ENCODE measurements at places on chromosomes 3 and 15.
A peak's percentile ranks its signal among the peaks of the same experiment; 100 is the strongest.

DNA sequence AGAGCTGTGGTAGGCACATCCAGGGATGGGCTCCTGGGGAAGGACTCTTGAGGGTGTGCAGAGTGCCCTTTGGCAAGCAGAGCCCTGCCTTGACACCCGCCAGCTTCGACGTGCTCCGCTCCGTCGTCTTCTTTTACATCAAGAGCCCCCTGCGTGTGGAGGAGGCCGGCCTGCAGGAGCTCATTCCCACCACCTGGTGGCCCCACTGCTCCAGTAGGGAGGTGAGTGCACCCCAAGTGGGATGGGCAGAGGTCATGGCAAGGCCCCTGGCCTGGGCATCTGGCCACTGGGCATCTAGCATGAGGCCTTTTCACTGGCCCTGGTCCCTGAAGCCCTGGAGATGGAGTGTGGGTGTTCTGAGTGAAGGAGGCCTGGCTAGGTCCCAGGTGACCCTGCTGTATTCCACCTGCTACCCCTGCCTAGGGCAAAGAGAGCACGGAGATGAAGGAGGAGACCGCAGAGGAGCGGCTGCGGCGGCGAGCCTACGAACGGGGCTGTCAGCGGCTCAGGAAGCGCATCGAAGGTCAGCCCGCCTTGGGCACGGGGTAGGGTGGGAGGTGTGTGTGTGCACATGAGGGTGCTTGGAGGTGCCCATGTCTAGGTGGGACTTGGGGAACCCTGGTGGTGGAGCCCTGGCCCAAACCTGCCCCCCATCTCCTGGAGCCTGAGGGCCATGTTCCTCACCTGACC is 12.2 kb downstream of the RNF123 start:
- no peak for DNase-seq

- no peak for DNase-seq
These were observed 281.6 kb downstream of the CNTN6 start for GRCh38 chr3:1374471-1374870.

- no peak for DNase-seq
These were observed 402.6 kb downstream of the NLGN1 start for GRCh38 chr3:173800154-173800553.

DNA sequence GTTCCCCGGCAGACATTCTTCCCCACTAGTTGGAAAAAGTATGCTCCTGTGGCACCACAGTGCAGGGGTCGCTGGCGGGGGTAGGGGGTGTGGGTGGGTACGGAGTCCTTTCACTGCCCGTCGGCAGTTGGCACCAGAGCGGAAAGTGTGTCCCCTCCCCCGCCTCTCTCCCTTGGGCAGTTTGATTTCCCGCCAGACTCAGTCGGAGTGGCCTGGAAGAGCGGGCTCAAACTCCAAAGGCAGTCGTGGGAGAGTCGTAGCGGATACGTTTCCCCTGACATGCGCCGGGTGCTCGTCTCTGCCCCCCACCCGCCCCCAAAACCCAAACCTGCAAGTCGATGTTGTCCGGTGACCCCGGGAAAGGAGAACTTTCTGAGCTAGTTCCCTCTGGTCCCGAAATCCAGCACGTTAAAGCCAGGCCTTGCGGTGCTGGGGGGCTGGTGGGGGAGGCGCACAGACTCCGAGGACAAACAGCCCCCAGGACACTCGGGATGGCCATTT is 4.4 kb upstream of the FOXB1 start:
- DNase-seq, result no peak

GRCh38 chr15:64235552-64235951 is 72.7 kb upstream of the PPIB start:
- DNase-seq, result no peak

- DNase-seq, result no peak
These were observed 362.6 kb upstream of the PLSCR5 start for GRCh38 chr3:146967783-146968182.

DNA sequence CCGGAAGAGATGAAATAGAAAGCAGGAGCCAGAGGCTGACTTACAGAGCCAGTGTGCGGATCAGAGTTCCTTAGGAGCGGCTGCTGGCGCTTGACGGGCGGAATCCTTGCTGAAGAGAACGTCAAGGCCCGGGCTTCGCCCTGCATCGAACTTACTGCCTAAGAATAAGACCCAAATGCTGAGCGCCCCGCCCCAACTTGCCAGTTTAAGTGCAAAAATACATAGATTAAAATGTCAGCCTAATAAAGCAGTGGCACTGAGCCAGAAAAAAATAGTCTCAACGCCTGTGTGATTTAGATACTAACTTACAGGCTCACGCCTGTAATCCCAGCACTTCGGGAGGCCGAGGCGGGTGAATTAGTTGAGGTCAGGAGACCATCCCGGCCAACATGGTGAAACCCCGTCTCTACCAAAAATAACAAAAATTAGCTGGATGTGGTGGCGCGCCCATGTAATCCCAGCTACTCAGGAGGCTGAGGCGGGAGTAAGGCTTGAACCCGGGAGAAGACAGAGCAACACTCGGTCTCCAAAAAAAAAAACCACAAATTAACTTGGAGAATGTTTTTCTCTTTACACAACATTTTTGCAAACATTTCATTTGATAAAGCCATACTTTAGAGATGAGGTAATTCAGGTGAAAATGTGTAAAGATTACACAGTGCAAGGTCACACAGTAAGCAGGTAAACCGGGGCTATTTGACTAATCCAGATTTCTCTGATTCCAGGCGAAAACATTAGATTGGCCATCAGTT is 1.2 kb upstream of the UBP1 start:
- no peak for DNase-seq

DNA sequence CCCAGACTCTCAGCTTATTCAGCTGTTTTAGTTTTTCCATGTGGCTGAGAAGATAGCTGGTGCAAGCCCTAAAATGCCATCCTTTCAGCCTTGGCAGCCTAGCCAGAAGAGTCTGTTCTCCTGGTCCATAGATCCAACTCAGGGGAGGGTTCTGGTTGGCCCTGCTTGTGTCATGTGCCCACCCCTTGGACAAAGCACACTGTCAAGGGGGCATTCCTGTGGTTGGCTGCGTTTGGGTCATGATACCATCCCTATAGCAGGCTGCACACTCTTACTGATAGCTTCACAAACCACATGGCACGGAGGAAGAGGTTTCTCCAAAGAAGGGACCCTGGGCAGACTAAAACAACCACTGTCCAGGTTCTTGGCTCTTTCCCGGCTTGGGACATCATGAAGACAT is 8.4 kb upstream of the FSTL1 start:
- DNase-seq, result no peak

DNA sequence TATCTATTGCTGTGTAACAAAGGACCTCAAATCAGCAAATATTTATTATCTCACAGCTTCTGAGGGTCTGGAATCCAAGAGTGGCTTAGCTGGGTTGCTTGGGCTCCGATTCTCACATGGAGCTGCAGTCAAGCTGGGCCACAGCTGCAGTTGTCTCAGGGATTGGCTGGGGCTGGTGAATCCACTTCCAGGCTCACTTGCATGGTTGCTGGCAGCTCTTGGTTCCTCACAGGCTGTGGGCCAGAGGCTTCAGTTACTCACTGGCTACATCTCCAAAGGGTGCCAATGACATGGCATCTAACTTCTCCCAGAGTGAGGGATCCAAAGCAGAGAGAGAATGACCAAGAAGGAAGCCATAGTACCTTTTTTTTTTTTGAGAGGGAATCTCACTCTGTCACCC is 13.9 kb upstream of the SYNM start:
- DNase-seq, result no peak

GRCh38 chr3:38588371-38588971 is 61.0 kb downstream of the SCN5A start:
- no peak for DNase-seq

DNA sequence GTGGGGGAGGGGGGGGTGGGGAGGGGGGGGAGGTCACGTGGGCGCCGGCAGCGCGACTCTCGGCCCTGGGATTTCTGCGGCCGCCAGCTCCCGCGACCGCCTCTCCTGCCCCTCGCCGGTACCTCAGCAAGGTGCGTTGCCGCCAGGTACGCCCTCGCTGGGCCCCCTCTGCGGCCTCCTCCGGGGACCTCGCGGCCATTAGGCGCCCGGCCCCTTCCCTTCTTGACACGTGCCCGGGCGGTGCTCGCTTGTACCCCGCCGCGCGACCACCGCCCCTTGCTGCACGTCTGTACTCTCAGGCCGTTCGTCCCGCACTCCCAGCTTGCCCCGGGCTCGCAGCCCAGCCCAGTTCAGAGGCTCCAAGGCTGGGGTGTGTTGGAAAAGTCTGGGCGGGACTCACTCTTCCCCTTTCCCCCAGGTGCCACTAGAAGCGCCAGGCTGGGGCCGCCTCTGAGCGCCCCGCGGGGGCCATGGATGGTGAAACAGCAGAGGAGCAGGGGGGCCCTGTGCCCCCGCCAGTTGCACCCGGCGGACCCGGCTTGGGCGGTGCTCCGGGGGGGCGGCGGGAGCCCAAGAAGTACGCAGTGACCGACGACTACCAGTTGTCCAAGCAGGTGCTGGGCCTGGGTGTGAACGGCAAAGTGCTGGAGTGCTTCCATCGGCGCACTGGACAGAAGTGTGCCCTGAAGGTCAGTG is at the start of gene MAPKAPK3:
MAPKAPK3 (plus strand) TSS at position 56 of the 696 bp plus-strand sequence; CDS start at position 471, 415 bp downstream.
- no peak for DNase-seq

DNA sequence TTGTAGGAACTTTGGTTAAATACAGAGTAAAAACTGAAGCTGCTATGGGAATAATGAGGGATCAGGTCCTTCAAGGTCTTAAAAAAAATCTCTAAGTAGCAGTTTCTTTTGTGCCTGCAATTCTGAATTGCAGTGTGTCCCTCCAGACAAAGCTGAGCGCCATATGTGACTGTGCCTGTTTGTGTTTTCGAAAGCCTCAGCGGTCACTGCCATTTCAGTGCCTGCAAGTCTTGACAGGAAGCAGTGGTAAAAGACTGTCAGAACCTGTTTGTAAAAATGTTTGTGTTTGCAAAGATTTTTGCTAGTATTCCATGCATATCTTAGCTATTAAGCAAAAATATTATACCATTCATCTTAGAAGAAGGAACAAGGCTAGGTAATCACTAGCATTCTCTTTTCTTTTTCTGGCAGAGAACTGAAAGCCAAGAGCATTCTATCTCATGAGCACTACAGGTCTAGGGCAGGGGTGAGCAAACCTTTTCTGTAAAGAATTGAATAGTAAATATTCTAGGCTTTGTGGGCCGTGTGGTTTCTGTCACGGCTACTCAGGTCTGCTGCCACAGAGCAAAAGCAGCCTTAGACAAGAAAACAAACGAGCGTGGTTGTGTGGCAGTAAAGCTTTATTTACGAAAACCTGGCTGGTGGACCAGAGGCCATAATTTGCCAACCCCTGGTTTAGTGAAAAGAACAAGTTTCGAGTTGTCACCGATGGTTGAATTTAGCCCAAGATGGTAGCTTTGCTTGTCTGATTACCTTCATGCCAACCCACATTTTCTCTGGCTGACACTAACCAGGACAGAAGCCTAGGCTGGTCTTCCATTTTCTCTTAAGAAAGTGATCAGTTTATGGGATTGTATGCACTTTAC is 134.4 kb downstream of the CACNA1D start:
- peak; percentile 2 for DNase-seq

GRCh38 chr15:51849860-51850259 is 20.4 kb downstream of the TMOD3 start:
- DNase-seq, result no peak

Data from NCI-H2029 treated with DMSO at 0.1 percent for 48 hours (cell line).